CD8-positive, alpha-beta memory T cell (primary cell): ENCODE measurements at places on chromosomes 11 and 22. TPM values are rescaled to one million over a fixed set of nuclear protein-coding genes. Genes with fewer than 3 reads are reported as not detected.

GRCh38 chr11:36453678-36454077, 56.4 kb downstream of the TRAF6 start:
- H3K27me3 ChIP-seq = no peaks in the 10 kb centered on the region
- peaks cover 6% of the 10 kb centered on the region for H3K36me3 ChIP-seq
- H3K27ac ChIP-seq = no peak overlapping the region
- peaks cover 43% of the 10 kb centered on the region for H3K4me1 ChIP-seq
- no peak overlapping the region for H3K4me3 ChIP-seq

- no peak overlapping the region for H3K27ac ChIP-seq
- no peaks in the 10 kb centered on the region for H3K4me1 ChIP-seq
- DNase-seq = no peak
Measured at GRCh38 chr11:132464939-132465338, 1067.4 kb downstream of the OPCML start.

DNA sequence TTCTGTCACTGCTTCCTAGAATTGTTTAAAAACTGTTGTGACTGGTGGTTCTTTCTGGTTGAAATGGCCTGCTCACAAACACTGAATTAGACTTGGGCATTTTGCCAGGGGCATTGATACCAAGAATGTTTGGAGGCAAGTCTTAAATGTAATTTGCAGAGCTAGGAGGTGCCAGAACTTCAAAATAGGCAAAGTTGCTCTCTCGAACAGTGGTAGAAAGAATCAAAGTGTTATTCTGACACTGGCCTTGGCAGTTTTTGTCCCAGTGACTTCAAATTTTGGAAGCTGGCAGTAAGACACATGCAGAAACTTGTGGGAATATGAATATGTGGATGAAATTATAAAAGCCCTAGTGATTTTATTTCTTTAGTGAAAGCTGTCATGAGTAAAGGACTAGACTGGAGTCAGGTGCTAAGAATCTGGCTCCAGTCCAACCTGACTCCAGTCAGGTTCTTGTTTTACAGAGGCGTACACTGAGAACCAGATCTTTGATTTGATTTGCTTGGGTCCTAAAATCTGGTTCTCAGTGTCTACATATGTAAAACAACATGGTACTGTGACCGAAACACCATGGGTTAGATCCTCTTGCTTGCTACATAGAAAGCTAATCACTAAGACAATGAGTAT, 20.9 kb downstream of the SVIP start:
- DNase-seq = no peak
- H3K36me3 ChIP-seq = no peaks in the 10 kb centered on the region
- no peaks in the 10 kb centered on the region for H3K27me3 ChIP-seq
- H3K4me3 ChIP-seq = no peak overlapping the region
- H3K27ac ChIP-seq = no peak overlapping the region

DNA sequence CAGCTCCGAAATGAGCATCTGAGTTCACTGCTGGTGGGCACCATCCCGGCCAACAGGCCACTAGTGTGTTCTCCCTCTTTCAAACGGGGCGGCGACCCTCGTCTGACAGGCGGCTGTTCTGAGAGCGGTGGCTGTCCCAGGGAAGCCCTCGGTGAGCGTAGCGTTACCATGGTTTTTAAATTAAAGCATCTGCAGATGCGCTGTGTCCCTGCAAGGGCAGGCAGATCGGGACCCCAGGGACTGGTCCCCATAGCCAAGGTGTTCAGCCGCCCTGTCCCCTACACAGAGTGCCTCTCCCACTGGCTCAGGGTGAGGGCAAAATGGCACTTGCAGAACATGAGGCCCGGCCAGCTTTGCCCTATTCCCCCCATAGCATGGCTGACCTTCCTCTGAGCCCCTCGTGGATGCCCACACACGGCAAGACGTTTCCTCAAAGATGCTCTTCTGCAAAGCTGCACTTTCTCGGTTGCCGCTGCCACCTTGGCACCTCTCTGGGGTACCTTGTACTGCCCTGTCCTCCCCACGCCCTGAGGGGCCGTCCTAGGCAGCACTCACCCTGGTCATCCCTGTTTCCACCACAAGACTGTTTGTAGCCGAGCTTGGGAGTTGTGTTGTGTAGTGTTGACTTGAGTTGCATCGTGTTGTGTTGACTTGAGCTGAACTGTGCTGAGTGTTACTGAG, 51.9 kb upstream of the KCNQ1OT1 start:
- no peaks in the 10 kb centered on the region for H3K4me1 ChIP-seq
- no peak overlapping the region for H3K4me3 ChIP-seq
- H3K27ac ChIP-seq = no peak overlapping the region

GRCh38 chr11:115238086-115238485, 266.1 kb downstream of the CADM1 start:
- H3K27ac ChIP-seq = no peak overlapping the region
- no peaks in the 10 kb centered on the region for H3K36me3 ChIP-seq
- no peaks in the 10 kb centered on the region for H3K27me3 ChIP-seq
- no peaks in the 10 kb centered on the region for H3K4me1 ChIP-seq
- DNase-seq = no peak
- no peak overlapping the region for H3K4me3 ChIP-seq

DNA sequence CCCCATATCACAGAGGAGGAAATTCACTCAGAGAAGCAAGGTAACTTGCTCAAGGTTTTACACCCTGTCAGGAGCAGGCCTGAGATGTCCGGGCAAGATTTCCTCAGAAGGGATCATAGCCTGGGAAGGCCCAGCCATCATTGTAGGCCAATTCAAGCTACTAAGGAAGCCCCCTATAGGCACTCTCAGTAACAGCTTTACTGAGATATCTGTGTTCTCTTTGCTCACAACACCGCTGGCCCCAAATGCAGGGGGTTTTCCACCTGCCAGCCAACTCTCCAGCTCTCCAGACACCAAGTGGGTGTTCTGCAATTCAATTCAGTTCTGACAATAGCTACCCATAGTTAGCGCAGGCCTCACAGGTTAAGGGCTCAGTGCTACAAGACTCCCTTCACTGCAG, 84.0 kb downstream of the SLC36A4 start:
- H3K27ac ChIP-seq = no peak overlapping the region
- no peak for DNase-seq
- H3K27me3 ChIP-seq = no peaks in the 10 kb centered on the region
- no peak overlapping the region for H3K4me3 ChIP-seq

GRCh38 chr11:89184021-89184420, 6.3 kb downstream of the TYR start:
- no peaks in the 10 kb centered on the region for H3K4me1 ChIP-seq
- H3K4me3 ChIP-seq = no peak overlapping the region
- H3K27me3 ChIP-seq = no peaks in the 10 kb centered on the region
- no peaks in the 10 kb centered on the region for H3K36me3 ChIP-seq
- H3K27ac ChIP-seq = no peak overlapping the region

- no peaks in the 10 kb centered on the region for H3K27me3 ChIP-seq
- no peaks in the 10 kb centered on the region for H3K4me1 ChIP-seq
- no peak overlapping the region for H3K27ac ChIP-seq
- no peak overlapping the region for H3K4me3 ChIP-seq
- H3K36me3 ChIP-seq = no peaks in the 10 kb centered on the region
Measured at GRCh38 chr11:127233998-127234397, 233.4 kb upstream of the KIRREL3 start.

DNA sequence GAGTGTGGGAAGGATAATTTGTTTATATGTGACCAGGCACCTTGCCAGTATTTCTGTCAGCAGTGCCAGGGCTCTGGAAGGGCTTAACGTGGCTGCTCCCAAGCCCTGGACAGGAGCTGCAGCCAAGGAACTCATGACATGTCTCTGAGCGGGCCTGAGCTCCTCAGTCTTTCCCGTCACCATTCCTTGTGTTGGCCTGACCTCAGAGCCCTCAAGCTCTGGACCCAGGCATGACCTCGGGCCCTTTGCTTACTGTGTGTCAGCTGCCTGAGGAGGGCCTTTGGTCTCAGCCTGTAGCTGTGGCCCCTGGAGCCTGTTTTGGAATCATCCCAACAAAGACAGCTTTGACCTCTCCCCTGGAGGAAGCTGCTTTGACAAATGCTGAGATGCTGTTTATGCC, 264.1 kb upstream of the PLET1 start:
- peaks cover 4% of the 10 kb centered on the region for H3K27me3 ChIP-seq
- no peak for DNase-seq
- H3K4me3 ChIP-seq = no peak overlapping the region
- no peak overlapping the region for H3K27ac ChIP-seq

GRCh38 chr11:78791964-78792363, 217.3 kb upstream of the NARS2 start:
- no peaks in the 10 kb centered on the region for H3K36me3 ChIP-seq
- DNase-seq = no peak
- no peaks in the 10 kb centered on the region for H3K27me3 ChIP-seq
- no peak overlapping the region for H3K4me3 ChIP-seq

ZP1 gene
- not detected for total RNA-seq

MRGPRE gene
- total RNA-seq = not detected

SPI1 gene
- 2.0 TPM for total RNA-seq
